ENCODE measurements at places on chromosomes 1 and 21.

GRCh38 chr1:36989241-36989640, 45.1 kb downstream of the GRIK3 start:
- no peak overlapping the region for H3K27ac ChIP-seq
- no peak for DNase-seq
- H3K27me3 ChIP-seq: no peaks in the 10 kb centered on the region
- H3K36me3 ChIP-seq: no peaks in the 10 kb centered on the region
- H3K4me1 ChIP-seq: no peaks in the 10 kb centered on the region

DNA sequence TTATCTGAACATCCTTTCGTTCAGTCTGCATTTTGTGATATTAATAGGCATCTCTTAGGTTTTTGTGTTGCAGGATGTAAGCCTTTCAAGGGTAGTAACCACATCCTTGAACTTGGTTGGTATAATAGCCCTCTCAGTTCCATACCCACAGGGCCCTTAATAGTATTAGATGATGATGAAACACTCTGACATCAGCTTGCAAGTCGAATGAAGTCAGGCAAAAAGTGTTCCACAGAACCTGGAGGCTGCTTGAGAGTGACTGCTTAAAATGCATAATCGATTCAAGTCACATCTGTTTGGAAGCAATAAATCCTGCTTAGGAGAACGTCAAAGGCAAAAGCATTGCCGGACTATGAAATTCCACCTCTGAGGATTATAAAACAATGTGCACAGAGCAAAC, 415.6 kb upstream of the KAZN start:
- no peak overlapping the region for H3K4me3 ChIP-seq
- no peak overlapping the region for H3K27ac ChIP-seq
- no peaks in the 10 kb centered on the region for H3K4me1 ChIP-seq
- DNase-seq: no peak
- H3K27me3 ChIP-seq: peaks cover 30% of the 10 kb centered on the region
- no peaks in the 10 kb centered on the region for H3K36me3 ChIP-seq

DNA sequence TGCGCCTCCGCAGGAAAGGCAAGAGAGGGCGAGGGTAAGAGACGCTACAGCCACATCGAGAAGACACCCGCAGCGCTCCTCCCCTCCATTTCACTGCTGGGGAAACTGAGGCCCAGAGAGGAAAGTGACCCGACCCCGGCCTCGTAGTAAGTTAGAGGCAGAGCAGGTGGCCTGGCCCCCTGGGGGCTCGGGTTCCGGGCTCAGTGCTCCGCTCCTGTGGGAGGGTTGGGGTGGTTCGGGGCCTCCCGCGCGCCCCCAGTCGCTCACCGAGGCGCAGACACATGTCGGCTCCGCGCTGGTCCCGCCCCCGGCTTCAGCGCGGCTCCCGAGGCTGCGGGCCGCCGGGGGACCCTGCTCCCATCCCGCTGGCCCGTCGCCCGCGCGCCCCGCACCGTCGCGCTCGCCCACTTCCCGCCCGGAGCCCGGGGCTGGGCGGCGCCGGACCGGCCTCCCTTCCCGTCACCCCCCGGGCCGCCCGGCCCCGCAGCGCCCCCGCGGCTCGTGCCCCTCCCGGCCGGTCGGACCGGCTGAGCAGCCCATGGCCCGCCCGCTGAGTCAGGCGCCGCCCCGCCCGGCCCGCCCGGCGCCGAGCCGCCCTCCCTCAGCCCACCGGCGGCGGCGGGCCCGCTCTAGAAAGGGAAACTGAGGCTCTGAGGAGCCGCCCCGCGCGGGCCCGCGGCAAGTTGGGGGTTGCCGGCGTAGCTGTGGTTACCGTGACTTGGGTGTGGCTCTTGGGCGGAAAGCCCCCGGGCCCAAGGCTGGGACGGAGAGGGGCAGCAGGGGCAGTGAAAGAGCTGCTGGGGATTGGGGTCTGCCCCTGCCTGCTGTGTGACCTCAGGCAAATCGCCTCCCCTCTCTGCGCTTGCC, at the start of gene TMEM54:
Gene TMEM54, minus strand, starts transcription at position 434 of the 867 bp plus-strand sequence. Its CDS starts 151 bp downstream, at position 283.
- H3K4me1 ChIP-seq: peaks cover 12% of the 10 kb centered on the region
- no peak within 1 kb of the TSS for H3K27ac ChIP-seq
- no peaks in the 10 kb centered on the region for H3K36me3 ChIP-seq
- H3K27me3 ChIP-seq: peaks cover 30% of the 10 kb centered on the region

DNA sequence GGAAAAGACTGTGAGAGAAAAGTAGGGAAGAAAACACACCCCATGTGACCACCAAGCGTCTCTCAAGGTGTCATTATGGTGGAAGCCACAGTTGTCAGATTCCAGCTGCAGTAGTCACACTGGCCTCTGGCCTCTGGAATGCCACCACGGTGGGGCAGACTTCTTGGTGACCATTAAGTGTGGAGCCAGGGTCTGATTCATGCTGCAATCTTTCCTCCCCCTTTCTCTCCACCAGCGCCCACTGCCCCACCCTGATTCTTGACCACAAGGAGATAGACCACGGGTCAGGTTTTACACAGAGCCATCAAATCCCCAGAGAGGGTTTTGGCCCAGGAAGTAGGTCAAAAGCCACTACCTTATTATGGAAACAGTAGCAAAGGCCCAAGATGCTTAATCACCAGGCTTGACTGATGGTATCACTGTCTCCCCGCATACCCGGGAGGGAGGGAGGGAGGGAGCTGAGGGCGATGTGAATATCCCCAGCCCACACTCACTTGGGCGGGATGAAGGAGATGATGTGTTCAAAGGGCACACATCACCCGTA, 52.7 kb upstream of the GRHL3 start:
- no peaks in the 10 kb centered on the region for H3K36me3 ChIP-seq
- no peak overlapping the region for H3K27ac ChIP-seq
- no peaks in the 10 kb centered on the region for H3K27me3 ChIP-seq
- no peak for DNase-seq

DNA sequence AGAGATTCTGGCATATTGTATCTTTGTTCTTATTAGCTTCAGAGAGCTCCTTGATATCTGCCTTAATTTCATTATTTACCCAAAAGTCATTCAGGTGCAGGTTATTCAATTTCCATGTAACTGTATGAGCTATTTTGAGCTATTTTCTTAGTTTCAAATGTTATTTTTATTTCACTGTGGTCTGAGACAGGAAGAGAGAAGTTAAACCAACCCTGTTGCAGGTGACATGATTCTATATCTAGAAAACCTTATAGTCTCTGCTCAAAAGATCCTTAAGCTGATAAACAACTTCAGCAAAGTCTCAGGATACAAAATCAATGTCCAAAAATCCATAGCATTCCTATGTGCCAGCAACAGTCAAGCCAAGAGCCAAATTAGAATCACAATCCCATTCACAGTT, 1644.0 kb upstream of the B3GALT2 start:
- no peak overlapping the region for H3K27ac ChIP-seq
- no peaks in the 10 kb centered on the region for H3K4me1 ChIP-seq
- no peaks in the 10 kb centered on the region for H3K36me3 ChIP-seq
- no peak overlapping the region for H3K4me3 ChIP-seq
- DNase-seq: no peak
- no peaks in the 10 kb centered on the region for H3K27me3 ChIP-seq

DNA sequence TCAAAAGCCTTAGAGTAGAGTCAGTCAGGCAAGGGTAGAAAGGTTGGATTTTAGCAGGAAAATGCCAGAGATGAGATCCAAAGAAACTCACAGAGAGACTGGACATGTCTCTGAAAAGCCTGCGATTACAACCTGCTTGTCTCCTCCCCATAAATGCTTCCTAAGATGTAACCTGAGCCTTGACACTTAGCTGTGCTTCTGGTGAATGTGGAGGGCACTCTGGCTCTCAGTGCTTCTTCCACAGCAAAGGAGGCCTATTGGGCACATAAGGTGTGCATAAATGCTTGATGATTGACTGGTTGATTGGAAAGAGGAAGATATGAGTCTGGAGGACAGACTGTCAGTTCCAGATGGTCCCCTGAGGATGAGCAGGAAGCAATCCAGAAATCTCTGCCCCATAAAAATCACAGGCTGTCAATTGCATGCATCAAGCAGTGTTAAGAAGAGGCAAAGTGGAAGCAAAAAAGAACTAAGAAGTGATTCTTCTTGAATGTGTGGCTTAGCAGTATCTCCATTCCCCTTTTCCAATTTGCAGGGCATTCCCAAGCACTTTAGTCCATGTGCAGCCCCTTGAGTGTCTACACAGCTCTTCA, 236.2 kb upstream of the RRP15 start:
- no peak for DNase-seq
- no peak overlapping the region for H3K27ac ChIP-seq
- H3K4me1 ChIP-seq: no peaks in the 10 kb centered on the region
- no peaks in the 10 kb centered on the region for H3K27me3 ChIP-seq

GRCh38 chr1:44437107-44437716, 32.2 kb downstream of the RNF220 start:
- no peak overlapping the region for H3K4me3 ChIP-seq
- no peaks in the 10 kb centered on the region for H3K36me3 ChIP-seq
- H3K27ac ChIP-seq: no peak overlapping the region
- DNase-seq: no peak
- no peaks in the 10 kb centered on the region for H3K4me1 ChIP-seq
- H3K27me3 ChIP-seq: no peaks in the 10 kb centered on the region

GRCh38 chr1:180503280-180503862, 994 bp upstream of the ACBD6 start:
- DNase-seq: no peak
- H3K27ac ChIP-seq: peak overlapping the region; percentile 85
- H3K4me1 ChIP-seq: peaks cover 23% of the 10 kb centered on the region

GRCh38 chr1:74280642-74281396, 45.6 kb downstream of the TNNI3K start:
- no peaks in the 10 kb centered on the region for H3K27me3 ChIP-seq
- H3K27ac ChIP-seq: no peak overlapping the region
- no peaks in the 10 kb centered on the region for H3K4me1 ChIP-seq
- H3K36me3 ChIP-seq: no peaks in the 10 kb centered on the region
- DNase-seq: no peak

- H3K27ac ChIP-seq: no peak overlapping the region
- DNase-seq: no peak
- H3K4me3 ChIP-seq: no peak overlapping the region
- H3K27me3 ChIP-seq: no peaks in the 10 kb centered on the region
Measured at GRCh38 chr1:229295745-229296144, 24.8 kb downstream of the RAB4A start.

GRCh38 chr1:204257446-204257845, 43.7 kb upstream of the GOLT1A start:
- H3K27me3 ChIP-seq: no peaks in the 10 kb centered on the region
- H3K4me3 ChIP-seq: no peak overlapping the region
- H3K36me3 ChIP-seq: no peaks in the 10 kb centered on the region
- no peak overlapping the region for H3K27ac ChIP-seq
- DNase-seq: no peak

- H3K4me1 ChIP-seq: peaks cover under 1% of the 10 kb centered on the region
- H3K27ac ChIP-seq: no peak overlapping the region
- no peak overlapping the region for H3K4me3 ChIP-seq
Measured at GRCh38 chr1:235881930-235882700, 15.4 kb upstream of the LYST start.

- H3K36me3 ChIP-seq: no peaks in the 10 kb centered on the region
- DNase-seq: no peak
- no peaks in the 10 kb centered on the region for H3K4me1 ChIP-seq
- H3K27ac ChIP-seq: no peak overlapping the region
Measured at GRCh38 chr1:9833632-9834031, 9.9 kb upstream of the CLSTN1 start.

GRCh38 chr1:93681101-93681988, at the start of gene BCAR3:
TSS of gene BCAR3 (minus strand) at chr1:93681837. CDS start at chr1:93674930, 6,907 bp downstream.
- H3K4me3 ChIP-seq: peak within 1 kb of the TSS; percentile 35
- DNase-seq: peak; percentile 6
- no peaks in the 10 kb centered on the region for H3K36me3 ChIP-seq
- H3K27ac ChIP-seq: no peak within 1 kb of the TSS
- H3K4me1 ChIP-seq: peaks cover 15% of the 10 kb centered on the region
- H3K27me3 ChIP-seq: peaks cover 26% of the 10 kb centered on the region

GRCh38 chr1:54299037-54299436, 99.1 kb downstream of the MRPL37 start:
- no peak for DNase-seq
- no peak overlapping the region for H3K27ac ChIP-seq
- H3K36me3 ChIP-seq: no peaks in the 10 kb centered on the region
- peaks cover 67% of the 10 kb centered on the region for H3K4me1 ChIP-seq

- no peaks in the 10 kb centered on the region for H3K36me3 ChIP-seq
- DNase-seq: no peak
Measured at GRCh38 chr1:172630056-172630818, 28.7 kb upstream of the FASLG start.

DNA sequence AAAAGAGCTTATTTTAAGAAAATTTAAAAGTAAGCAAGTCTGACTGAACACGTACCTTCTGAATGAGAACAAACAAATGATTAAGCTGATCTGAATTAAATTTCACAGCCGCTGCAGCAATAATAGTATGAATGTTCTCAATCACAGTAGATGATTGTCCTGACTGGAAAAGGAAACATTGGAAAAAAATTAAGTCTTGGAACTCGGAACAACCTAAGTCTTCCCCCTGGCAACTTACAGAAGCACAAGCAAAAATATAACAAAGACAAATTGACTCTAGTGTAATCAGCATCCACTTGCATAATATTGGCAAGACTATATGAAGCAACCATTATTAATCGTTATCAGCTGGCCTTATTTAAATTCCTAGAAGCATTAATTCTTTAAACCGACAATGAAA, 60.5 kb downstream of the USP24 start:
- peaks cover 9% of the 10 kb centered on the region for H3K4me1 ChIP-seq
- no peak overlapping the region for H3K4me3 ChIP-seq
- H3K36me3 ChIP-seq: peaks cover 49% of the 10 kb centered on the region
- no peak for DNase-seq
- no peaks in the 10 kb centered on the region for H3K27me3 ChIP-seq
- H3K27ac ChIP-seq: no peak overlapping the region

DNA sequence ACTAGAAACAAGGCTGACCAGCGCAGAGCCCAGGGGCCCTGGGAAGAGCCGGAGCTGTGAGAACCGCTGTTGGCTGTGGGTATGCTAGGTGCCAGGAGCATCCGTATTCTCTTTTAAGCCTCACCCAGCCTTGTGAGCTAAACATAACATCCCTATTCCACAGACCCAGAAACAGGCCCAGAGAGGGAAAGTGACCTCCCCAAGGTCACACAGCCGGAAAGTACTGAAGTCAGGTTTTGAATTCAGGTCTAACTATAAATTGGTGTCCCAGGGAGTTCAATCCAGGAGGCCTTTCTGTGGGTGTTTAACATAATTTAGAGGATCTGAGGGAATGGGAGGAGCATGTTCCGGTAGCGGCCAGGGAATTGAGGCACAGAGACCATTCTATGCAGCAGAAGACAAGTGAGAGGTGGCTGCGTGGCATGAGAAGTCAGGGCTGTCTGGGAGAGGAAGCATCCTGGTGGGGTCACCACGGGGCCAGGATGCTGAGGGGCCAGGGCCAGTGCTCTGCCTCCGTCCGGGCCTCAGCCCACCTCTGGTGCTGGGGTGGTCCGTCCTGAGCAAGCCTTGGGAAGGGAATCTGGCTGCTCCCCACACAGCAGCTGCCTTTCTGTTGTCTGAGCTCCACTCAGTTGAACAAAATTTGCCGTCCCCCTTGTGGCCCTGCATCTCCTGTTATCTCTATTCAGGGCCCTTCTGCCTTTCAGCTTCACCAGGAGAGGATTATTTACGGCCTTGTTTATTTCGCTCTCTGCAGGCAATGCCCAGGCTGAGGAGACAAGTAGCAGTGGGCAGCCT, 338.8 kb upstream of the VAMP3 start:
- no peaks in the 10 kb centered on the region for H3K36me3 ChIP-seq
- no peaks in the 10 kb centered on the region for H3K27me3 ChIP-seq
- no peak for DNase-seq

Measured in CD4-positive, alpha-beta T cell (primary cell).